ENCODE measurements at places on chromosomes 2 and 18.

GRCh38 chr2:9703701-9704221 is 73.0 kb upstream of the YWHAQ start:
- H3K4me1 ChIP-seq, result no peaks in the 10 kb centered on the region
- no peak for DNase-seq
- H3K27ac ChIP-seq, result no peak overlapping the region

- no peaks in the 10 kb centered on the region for H3K27me3 ChIP-seq
- DNase-seq, result no peak
- no peak overlapping the region for H3K4me3 ChIP-seq
- H3K36me3 ChIP-seq, result no peaks in the 10 kb centered on the region
- peak overlapping the region; percentile 82 for H3K27ac ChIP-seq
Measured at GRCh38 chr2:9002313-9002636, 1.2 kb downstream of the MBOAT2 start.

DNA sequence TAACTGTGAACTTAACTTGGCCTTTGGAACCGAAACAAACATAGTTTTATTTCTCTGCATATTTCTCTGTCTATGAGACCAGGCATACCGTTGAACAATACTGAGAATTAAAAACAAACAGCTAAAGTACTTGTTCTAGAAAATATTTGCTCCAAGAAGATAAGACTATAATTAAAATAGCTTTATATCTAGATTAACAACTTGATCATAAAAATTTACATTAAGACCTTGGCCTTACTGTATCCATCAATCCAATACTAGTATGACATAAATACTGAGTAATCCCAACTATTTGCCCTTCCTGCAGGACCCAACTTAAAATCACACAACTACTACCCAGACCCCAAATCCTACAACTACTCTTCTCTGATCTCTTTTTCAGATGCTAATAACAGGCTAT is 260.9 kb downstream of the RIT2 start:
- H3K27ac ChIP-seq, result no peak overlapping the region
- H3K4me3 ChIP-seq, result no peak overlapping the region
- no peaks in the 10 kb centered on the region for H3K27me3 ChIP-seq
- H3K4me1 ChIP-seq, result no peaks in the 10 kb centered on the region
- DNase-seq, result no peak

- no peaks in the 10 kb centered on the region for H3K27me3 ChIP-seq
- no peaks in the 10 kb centered on the region for H3K36me3 ChIP-seq
- no peak overlapping the region for H3K27ac ChIP-seq
- no peak overlapping the region for H3K4me3 ChIP-seq
Measured at GRCh38 chr2:171963198-171963597, 36.6 kb upstream of the METAP1D start.

DNA sequence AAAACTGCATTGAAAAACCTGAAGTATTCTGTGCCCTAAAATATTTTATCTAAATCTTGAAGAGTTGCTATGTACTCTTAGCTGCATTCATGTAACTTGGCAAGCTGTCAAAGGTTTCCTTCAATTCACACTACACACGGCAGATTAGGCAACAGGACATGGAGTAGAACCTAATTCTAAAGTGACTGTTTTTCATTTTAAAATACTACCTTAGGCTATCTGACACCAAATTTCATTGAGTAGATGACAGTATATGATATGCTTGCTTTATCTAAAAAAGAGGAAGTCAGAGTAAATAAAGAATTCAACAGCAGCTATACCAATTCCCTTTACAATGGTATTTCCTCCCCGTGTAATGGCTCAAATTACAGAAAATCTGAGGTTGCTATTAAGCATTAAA is 45.4 kb downstream of the EXOC6B start:
- no peaks in the 10 kb centered on the region for H3K27me3 ChIP-seq
- H3K4me3 ChIP-seq, result no peak overlapping the region
- DNase-seq, result no peak
- H3K36me3 ChIP-seq, result no peaks in the 10 kb centered on the region
- H3K27ac ChIP-seq, result no peak overlapping the region
- H3K4me1 ChIP-seq, result no peaks in the 10 kb centered on the region

- no peaks in the 10 kb centered on the region for H3K27me3 ChIP-seq
- no peak for DNase-seq
- H3K36me3 ChIP-seq, result no peaks in the 10 kb centered on the region
- H3K4me3 ChIP-seq, result no peak overlapping the region
- H3K4me1 ChIP-seq, result peaks cover 7% of the 10 kb centered on the region
Measured at GRCh38 chr2:38245114-38245641, 131.9 kb downstream of the ATL2 start.

DNA sequence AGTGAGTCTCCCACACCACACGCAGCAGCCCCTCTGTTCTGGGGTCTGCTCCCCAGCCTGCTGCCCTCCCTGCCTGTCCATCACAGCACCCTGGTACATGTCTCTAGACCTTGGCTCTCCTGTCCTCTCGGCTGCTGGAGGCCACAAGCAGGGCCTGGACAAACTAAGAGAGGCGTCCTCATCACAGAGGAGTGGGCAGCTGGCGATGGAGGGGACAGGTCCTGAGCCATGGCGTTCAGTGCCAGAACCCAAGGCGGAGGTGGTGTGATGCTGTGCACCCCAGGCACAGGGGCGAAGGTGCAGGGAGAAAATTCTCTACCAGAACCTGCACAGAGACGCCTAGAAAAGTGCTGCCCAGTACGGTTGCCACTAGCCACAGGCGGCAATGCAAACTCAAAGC is 47.4 kb downstream of the BIN1 start:
- peaks cover 4% of the 10 kb centered on the region for H3K4me1 ChIP-seq
- DNase-seq, result no peak
- no peaks in the 10 kb centered on the region for H3K27me3 ChIP-seq
- no peaks in the 10 kb centered on the region for H3K36me3 ChIP-seq
- H3K27ac ChIP-seq, result no peak overlapping the region

DNA sequence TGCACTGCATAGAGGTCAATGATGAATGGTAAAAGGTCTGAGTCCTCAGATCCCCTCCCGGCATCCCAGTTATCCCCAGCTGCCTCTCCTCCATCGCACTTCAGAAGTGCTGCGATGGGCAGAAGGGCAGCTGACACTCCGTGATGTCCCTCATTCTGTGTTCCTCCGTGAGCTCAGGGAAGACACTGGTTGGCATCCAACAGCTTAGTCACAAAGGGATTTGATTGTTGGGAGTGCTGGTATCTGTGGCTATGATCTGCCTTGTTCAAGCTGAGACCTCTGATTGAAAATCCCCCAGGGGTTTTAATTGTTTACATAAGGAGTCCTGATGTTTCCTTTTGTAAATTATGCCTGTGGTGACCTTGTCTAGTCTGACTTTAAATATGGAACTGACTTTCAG is 19.0 kb upstream of the SAG start:
- H3K27me3 ChIP-seq, result no peaks in the 10 kb centered on the region
- peak overlapping the region; percentile 4 for H3K27ac ChIP-seq
- peaks cover 2% of the 10 kb centered on the region for H3K36me3 ChIP-seq
- H3K4me1 ChIP-seq, result no peaks in the 10 kb centered on the region
- H3K4me3 ChIP-seq, result no peak overlapping the region

GRCh38 chr2:130836501-130837174 is at the start of gene ARHGEF4:
ARHGEF4 (plus strand) TSS chr2:130836914; CDS start chr2:130836954, 40 bp downstream.
- no peaks in the 10 kb centered on the region for H3K27me3 ChIP-seq
- H3K4me3 ChIP-seq, result peak within 1 kb of the TSS; percentile 59
- H3K27ac ChIP-seq, result no peak within 1 kb of the TSS
- no peak for DNase-seq
- no peaks in the 10 kb centered on the region for H3K4me1 ChIP-seq

GRCh38 chr18:79378536-79379250 is 17.0 kb upstream of the NFATC1 start:
- peaks cover 4% of the 10 kb centered on the region for H3K4me1 ChIP-seq
- DNase-seq, result peak; percentile 70
- no peak overlapping the region for H3K27ac ChIP-seq
- no peaks in the 10 kb centered on the region for H3K27me3 ChIP-seq
- no peaks in the 10 kb centered on the region for H3K36me3 ChIP-seq

All from breast epithelium (tissue), 4 donors.